ENCODE measurements at places on chromosomes 4 and X. TPM values are rescaled to one million over a fixed set of nuclear protein-coding genes. Genes with fewer than 3 reads are reported as not detected.

GRCh38 chrX:8191022-8191421 lies 20.0 kb upstream of the VCX2 start:
- H3K4me1 ChIP-seq: no peaks in the 10 kb centered on the region
- H3K27me3 ChIP-seq: no peaks in the 10 kb centered on the region
- H3K27ac ChIP-seq: no peak overlapping the region
- H3K4me3 ChIP-seq: no peak overlapping the region
- no peak for DNase-seq
- no peaks in the 10 kb centered on the region for H3K36me3 ChIP-seq

- no peak for DNase-seq
- no peaks in the 10 kb centered on the region for H3K27me3 ChIP-seq
Measured at GRCh38 chr4:40122941-40123340, 66.3 kb downstream of the N4BP2 start.

DNA sequence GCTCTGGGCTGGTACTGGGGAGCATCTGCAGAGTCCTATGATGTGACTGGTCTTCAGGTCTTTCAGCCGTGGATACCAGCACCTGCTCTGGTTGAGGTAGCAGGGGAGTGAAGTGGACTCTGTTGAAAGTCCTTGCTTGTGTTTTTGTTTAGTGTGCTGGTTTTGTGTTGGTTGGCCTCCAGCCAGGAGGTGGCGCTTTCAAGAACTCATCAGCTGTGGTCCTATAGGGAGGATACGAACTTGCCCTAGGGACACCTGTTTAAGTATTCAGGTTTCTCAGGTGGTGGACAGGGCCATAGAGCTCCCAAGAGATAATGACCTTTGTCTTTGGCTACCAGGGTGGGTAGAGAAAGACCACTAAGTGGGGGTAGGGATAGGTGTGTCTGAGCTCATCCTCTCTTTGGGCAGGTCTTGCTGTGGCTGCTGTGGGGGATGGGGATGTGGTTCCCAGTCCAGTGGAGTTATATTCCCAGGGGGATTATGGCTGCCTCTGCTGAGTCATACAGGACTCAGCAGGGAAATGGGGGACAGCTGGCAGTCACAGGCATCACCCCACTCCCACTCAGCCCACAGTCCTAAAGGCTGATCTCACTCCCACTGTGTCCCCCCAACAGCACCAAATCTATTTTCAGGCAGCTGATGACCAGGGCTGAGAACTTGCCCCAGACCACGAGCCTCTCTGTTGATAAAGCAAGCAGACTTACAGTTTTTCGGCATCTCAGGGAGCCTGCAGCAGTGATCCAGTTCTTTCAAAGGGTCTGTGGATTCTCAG lies 24.1 kb downstream of the MSMO1 start:
- H3K36me3 ChIP-seq: no peaks in the 10 kb centered on the region
- peaks cover 9% of the 10 kb centered on the region for H3K27me3 ChIP-seq
- H3K27ac ChIP-seq: no peak overlapping the region
- no peak overlapping the region for H3K4me3 ChIP-seq

ANKRD50 gene
- total RNA-seq: 20.8 TPM

LGI2 gene
- not detected for total RNA-seq

FAM9B gene
- total RNA-seq: not detected

DNA sequence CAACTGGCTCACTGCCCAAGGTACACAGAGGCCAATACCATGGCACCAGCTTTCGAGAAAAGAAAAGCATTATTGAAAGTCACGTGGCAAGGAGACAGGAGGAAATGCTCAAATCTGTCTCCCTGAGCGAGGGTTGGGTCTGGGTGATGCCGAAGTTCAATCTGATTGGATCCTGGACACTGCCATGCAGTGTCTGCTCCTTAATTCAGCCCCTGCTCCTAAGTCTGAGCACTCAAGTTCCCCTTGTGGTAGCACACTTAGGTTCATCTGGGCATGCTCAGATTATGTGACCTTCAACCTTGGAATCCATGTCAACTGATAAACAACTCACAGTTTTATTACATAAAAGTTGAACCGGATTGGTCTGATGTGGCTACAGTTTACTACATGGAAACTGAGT lies 512.6 kb upstream of the GALNT7 start:
- no peak overlapping the region for H3K4me3 ChIP-seq
- no peaks in the 10 kb centered on the region for H3K4me1 ChIP-seq
- no peak for DNase-seq

DNA sequence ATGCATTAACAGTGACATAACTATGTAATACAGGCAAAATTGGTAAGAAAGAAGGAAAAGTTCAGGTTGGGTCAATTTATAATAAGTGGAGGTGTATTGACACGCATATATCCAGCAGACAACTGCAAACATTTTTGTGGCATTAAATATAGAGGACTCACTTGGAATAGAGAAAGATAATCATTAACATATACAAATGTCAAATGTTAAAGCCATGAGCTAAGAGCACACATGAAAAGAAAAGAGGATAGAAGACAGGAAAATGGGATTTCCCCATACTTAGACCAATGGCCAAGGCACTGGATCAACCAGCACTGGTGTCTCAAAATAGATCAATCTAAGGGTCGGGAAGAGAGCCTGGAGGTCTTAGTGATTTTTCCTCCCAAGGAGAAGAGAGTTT lies 187.6 kb downstream of the PDGFC start:
- H3K27me3 ChIP-seq: no peaks in the 10 kb centered on the region
- H3K4me3 ChIP-seq: no peak overlapping the region

- peaks cover 44% of the 10 kb centered on the region for H3K4me1 ChIP-seq
- peak overlapping the region; percentile 80 for H3K27ac ChIP-seq
- no peaks in the 10 kb centered on the region for H3K27me3 ChIP-seq
- H3K36me3 ChIP-seq: no peaks in the 10 kb centered on the region
- peak overlapping the region; percentile 49 for H3K4me3 ChIP-seq
Measured at GRCh38 chr4:139606579-139607501, 50.8 kb upstream of the SETD7 start.

TMEM255A gene
- total RNA-seq: 0.20 TPM

DNA sequence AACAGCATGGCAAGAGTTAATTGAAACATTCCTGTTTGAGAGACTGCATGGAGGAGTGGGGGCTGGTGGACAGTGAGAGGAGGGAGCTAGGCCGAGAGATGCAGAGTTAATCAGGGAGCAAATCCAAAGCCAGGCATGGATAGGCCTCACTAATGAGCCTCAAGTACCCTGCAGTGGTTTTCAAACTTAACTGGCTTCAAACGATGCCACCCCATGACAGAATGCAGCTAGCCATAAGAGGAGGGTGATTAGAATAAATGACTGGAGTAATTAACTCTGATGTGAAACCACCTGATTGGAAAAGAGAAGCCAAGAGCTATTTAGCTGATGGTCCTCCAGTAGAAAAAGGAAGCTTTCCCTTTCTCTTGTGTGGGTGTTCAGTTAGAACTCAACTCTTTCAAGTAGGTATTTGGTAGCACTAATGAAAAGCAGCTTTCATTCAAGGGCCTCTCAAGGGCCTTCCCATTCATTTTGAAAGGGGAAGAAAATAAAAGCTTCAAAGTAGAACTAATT lies 215.4 kb upstream of the MAB21L2 start:
- H3K27ac ChIP-seq: no peak overlapping the region
- H3K27me3 ChIP-seq: no peaks in the 10 kb centered on the region
- peaks cover 15% of the 10 kb centered on the region for H3K4me1 ChIP-seq
- H3K4me3 ChIP-seq: no peak overlapping the region

HPGD gene
- total RNA-seq: not detected

- H3K4me3 ChIP-seq: no peak overlapping the region
- no peaks in the 10 kb centered on the region for H3K4me1 ChIP-seq
- H3K27ac ChIP-seq: no peak overlapping the region
- H3K36me3 ChIP-seq: peaks cover 14% of the 10 kb centered on the region
- no peak for DNase-seq
- H3K27me3 ChIP-seq: peaks cover 4% of the 10 kb centered on the region
Measured at GRCh38 chr4:3361896-3362295, 69.1 kb downstream of the RGS12 start.

BANK1 gene
- 0.29 TPM for total RNA-seq

TLL1 gene
- 0.79 TPM for total RNA-seq

- peak overlapping the region; percentile 52 for H3K4me3 ChIP-seq
- peaks cover 44% of the 10 kb centered on the region for H3K4me1 ChIP-seq
- peak overlapping the region; percentile 67 for H3K27ac ChIP-seq
- DNase-seq: peak; percentile 76
- H3K36me3 ChIP-seq: peaks cover 4% of the 10 kb centered on the region
- H3K27me3 ChIP-seq: no peaks in the 10 kb centered on the region
Measured at GRCh38 chr4:11698846-11699590, 270.3 kb upstream of the HS3ST1 start.

ARX gene
- total RNA-seq: not detected

GAGE12H gene
- total RNA-seq: not detected

- no peaks in the 10 kb centered on the region for H3K27me3 ChIP-seq
- no peak overlapping the region for H3K4me3 ChIP-seq
- H3K27ac ChIP-seq: no peak overlapping the region
- no peaks in the 10 kb centered on the region for H3K4me1 ChIP-seq
Measured at GRCh38 chrX:48937054-48937907, 18.5 kb upstream of the PIM2 start.

DNA sequence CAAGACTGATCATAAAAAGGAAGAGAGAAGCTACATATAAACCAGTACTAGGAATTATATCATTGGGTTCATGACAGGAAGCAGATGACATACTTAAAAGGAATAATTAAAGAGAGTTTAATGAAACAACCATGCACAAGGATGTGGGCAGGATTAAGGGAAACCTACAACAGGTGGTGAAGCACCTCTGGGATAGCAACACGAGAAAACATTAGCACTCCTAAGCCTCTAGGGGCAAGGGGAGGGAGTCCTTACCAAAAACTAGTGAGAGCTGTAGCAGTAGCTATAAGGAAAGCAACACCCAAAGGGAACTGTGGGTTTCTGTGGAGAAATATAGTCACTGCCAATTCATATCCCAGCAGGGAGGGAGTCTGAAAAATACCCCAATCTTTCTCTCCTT lies 7.2 kb upstream of the THOC2 start:
- H3K36me3 ChIP-seq: no peaks in the 10 kb centered on the region
- no peak for DNase-seq
- H3K4me1 ChIP-seq: peaks cover 18% of the 10 kb centered on the region
- H3K4me3 ChIP-seq: no peak overlapping the region
- H3K27me3 ChIP-seq: peaks cover 2% of the 10 kb centered on the region

F9 gene
- total RNA-seq: not detected

DNA sequence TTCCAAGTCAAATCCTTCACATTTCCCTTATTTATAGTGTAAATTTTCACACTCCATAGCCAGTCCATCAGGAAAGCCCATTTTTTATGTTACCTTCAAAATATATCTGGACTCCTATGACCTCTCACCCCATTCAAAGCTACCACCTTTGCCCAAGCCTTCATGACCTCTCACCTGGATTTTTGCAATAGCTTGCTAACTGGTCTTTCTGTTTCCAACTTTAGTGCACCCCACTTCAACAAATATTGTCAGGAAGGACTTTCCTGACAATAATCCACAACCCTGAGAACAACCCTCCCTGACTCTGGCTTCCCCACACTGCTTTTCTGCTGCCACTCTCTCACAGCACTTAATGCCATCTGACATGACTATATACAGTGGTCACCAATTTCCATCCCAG lies 33.4 kb downstream of the ASIC5 start:
- no peaks in the 10 kb centered on the region for H3K4me1 ChIP-seq
- H3K4me3 ChIP-seq: no peak overlapping the region
- no peak overlapping the region for H3K27ac ChIP-seq
- no peaks in the 10 kb centered on the region for H3K27me3 ChIP-seq
- H3K36me3 ChIP-seq: no peaks in the 10 kb centered on the region
- no peak for DNase-seq

GRCh38 chr4:86493460-86493859 lies 100.7 kb upstream of the PTPN13 start:
- no peak overlapping the region for H3K27ac ChIP-seq
- no peaks in the 10 kb centered on the region for H3K36me3 ChIP-seq
- H3K27me3 ChIP-seq: peaks cover 3% of the 10 kb centered on the region
- peak; percentile 16 for DNase-seq
- H3K4me1 ChIP-seq: peaks cover 43% of the 10 kb centered on the region

DCAF16 gene
- 19.3 TPM for total RNA-seq

GRID2 gene
- total RNA-seq: not detected

MAP3K15 gene
- total RNA-seq: 0.23 TPM

- peaks cover 18% of the 10 kb centered on the region for H3K27me3 ChIP-seq
- H3K36me3 ChIP-seq: no peaks in the 10 kb centered on the region
- no peak overlapping the region for H3K27ac ChIP-seq
Measured at GRCh38 chrX:154300816-154301215, 5.2 kb downstream of the TKTL1 start.

- no peaks in the 10 kb centered on the region for H3K27me3 ChIP-seq
- H3K4me1 ChIP-seq: peaks cover 45% of the 10 kb centered on the region
- H3K36me3 ChIP-seq: no peaks in the 10 kb centered on the region
- DNase-seq: peak; percentile 16
- H3K27ac ChIP-seq: no peak overlapping the region
- peak overlapping the region; percentile 56 for H3K4me3 ChIP-seq
Measured at GRCh38 chr4:173420324-173420752, 21.4 kb upstream of the SCRG1 start.

- H3K36me3 ChIP-seq: no peaks in the 10 kb centered on the region
- peak; percentile 94 for DNase-seq
- H3K27ac ChIP-seq: peak overlapping the region; percentile 90
- H3K4me3 ChIP-seq: no peak overlapping the region
- peaks cover 3% of the 10 kb centered on the region for H3K27me3 ChIP-seq
Measured at GRCh38 chr4:40579983-40580382, 49.7 kb downstream of the RBM47 start.

GRCh38 chr4:27023366-27023765 lies 162.7 kb downstream of the STIM2 start:
- DNase-seq: no peak
- H3K4me3 ChIP-seq: no peak overlapping the region
- H3K27ac ChIP-seq: no peak overlapping the region
- no peaks in the 10 kb centered on the region for H3K36me3 ChIP-seq

GRCh38 chr4:138869631-138870030 lies 145.9 kb upstream of the NOCT start:
- DNase-seq: no peak
- peaks cover 9% of the 10 kb centered on the region for H3K27me3 ChIP-seq
- H3K36me3 ChIP-seq: no peaks in the 10 kb centered on the region
- H3K4me3 ChIP-seq: no peak overlapping the region

DNA sequence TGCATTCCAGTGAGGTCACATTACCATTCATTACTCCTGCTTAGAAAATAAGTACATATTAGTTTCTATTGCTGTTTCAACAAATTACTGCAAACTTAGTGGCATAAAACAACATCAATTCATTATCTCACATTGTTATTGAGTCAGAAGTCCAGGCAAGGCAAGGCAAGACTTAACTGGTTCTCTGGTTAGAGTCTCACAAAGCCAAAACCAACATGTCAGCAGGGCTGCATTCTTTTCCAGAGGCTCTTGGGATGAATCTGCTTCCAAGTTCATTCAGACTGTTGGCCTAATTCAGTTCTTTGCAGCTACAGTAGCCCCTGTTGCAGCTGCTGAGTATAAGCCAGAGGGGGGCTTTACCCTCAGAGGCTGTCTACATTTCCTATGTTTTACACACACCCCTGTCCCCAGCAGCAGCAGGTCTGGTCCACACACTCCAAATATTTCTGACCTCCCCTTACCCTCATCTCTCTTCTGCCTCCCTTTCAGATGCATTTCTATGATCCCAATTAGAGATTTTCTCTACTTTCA lies 892.1 kb upstream of the EPHA5 start:
- peaks cover 50% of the 10 kb centered on the region for H3K4me1 ChIP-seq
- H3K36me3 ChIP-seq: no peaks in the 10 kb centered on the region
- no peak overlapping the region for H3K4me3 ChIP-seq
- no peaks in the 10 kb centered on the region for H3K27me3 ChIP-seq
- peak overlapping the region; percentile 34 for H3K27ac ChIP-seq

- H3K4me3 ChIP-seq: peak overlapping the region; percentile 31
- H3K4me1 ChIP-seq: peaks cover 80% of the 10 kb centered on the region
- H3K27ac ChIP-seq: peak overlapping the region; percentile 82
- H3K27me3 ChIP-seq: peaks cover 11% of the 10 kb centered on the region
Measured at GRCh38 chr4:76758290-76758882, 139.6 kb downstream of the SOWAHB start.

- H3K27me3 ChIP-seq: no peaks in the 10 kb centered on the region
- H3K4me1 ChIP-seq: peaks cover 45% of the 10 kb centered on the region
- H3K27ac ChIP-seq: no peak overlapping the region
- no peak overlapping the region for H3K4me3 ChIP-seq
Measured at GRCh38 chr4:102647117-102647516, 113.7 kb downstream of the MANBA start.

CEP44 gene
- total RNA-seq: 9.8 TPM

Measured in HFFc6 (cell line).